ENCODE measurements at places on chromosomes 12 and 14.

GRCh38 chr14:63478437-63478852 lies 64.7 kb downstream of the PPP2R5E start:
- DNase-seq, result no peak

DNA sequence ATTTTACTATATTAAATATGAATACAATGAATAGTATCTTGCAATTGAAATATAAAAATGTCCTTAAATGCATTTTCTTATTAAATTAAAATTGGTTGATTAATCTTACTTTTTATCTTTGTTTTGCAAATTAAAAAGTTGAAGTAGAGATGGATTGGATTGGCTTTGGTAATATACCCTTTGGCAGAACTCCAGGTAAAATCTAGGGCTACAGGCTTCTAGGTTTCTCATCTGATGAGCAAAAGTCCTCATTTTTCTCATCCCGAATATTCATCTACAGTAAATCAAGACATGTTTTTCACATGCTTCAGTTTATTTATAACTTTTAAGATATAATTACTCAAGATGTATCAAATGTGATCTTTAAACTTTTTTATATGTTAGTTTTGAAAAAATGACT lies 2.2 kb downstream of the PTPRR start:
- DNase-seq, result no peak

- DNase-seq, result no peak
These were observed 321.0 kb upstream of the SOX5 start for GRCh38 chr12:24270464-24270863.

DNA sequence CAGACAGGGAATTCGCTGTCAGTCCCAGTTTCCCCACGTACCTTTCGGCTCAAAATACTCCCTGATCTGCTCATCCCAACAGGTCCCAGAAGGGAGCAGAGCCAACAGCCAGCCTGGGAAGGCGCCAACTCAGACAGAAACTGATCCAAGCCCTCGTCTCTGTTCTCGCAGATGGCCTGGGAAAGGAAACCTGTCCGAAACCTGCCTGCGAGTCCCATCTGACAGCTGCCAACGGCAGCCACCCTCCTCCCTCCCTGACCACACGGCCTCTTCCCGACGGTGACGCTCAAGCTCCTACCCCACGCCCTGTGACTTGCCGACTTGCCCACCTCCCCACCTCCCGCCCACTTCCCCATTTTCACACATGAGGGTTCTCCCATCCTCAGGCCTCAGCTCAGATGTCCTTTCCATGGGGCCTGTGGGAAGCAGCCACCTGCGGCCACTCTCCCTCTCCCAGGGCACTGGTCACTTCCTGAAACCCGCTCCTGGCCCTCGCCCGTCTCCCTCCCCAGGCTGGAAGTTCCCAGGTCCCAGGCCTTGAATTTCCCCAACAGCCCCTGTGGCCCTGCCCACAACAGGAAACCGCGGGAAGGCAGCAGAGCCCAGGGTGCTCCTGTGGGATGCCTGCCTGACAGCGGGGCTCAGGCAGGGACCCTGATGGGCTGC lies 60.9 kb upstream of the FBRSL1 start:
- no peak for DNase-seq

DNA sequence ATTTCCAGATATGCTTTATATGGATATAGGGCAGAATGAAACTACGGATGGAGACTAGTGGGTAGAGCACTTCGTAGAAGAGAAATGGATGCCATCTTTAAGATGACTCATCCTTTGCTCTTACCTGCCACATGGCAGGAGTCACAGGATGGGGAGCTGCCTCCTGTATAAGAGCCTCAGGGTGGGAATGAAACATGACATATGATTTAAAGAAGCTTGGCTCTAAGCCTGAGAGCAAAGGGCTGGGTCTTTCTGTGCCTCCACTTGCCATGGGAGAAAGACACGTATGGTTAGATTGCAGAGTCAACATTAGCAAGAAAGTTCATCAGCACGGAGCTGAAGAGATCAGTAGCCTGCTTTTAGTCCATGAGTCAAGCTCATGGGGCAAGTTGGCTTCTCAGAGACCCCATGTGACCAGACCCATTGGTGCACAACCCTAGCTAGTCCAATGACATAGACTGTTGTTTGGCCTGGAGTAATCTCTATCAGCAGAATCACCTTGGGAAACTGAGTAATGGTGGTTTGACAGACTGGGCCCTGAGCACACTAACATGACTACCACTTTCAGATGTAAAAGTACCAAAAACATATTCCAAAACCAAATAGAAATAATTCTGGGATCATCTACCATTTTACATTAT lies 38.1 kb upstream of the IL22 start:
- DNase-seq, result no peak

DNA sequence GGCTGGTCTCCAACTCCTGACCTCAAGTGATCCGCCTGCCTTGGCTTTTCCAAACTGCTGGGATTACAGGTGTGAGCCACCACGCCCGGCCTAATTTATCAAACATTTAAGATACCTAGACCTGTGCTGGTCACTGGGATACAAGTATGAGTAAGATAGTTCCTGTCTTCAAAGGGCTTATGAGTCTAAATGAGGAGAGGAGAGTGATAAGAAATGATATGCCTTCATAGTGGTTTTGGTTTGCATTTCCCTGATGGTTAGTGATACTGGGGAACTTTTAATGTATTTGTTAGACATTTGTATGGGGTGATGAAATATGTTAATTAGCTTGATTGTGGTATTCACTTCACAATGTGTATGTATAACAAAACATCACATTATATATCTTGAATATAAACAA lies 21.2 kb downstream of the TMED10 start:
- DNase-seq, result no peak

All from kidney (tissue), 22 donors.